ENCODE measurements at places on chromosomes 4 and X. TPM values are rescaled to one million over a fixed set of nuclear protein-coding genes. Genes with fewer than 3 reads are reported as not detected.

GPR119 gene
- total RNA-seq = not detected

MAGEA8 gene
- total RNA-seq = not detected

STATH gene
- not detected for total RNA-seq

HTRA3 gene
- 9.6 TPM for total RNA-seq

BEX5 gene
- total RNA-seq = not detected

AREG gene
- total RNA-seq = 0.54 TPM

USP17L28 gene
- total RNA-seq = not detected

SCD5 gene
- 18.0 TPM for total RNA-seq

MYL5 gene
- 20.4 TPM for total RNA-seq

FHIP1A gene
- total RNA-seq = 0.99 TPM

MAGEH1 gene
- 11.4 TPM for total RNA-seq

POU4F2 gene
- not detected for total RNA-seq

GC gene
- not detected for total RNA-seq

ZNF630 gene
- total RNA-seq = 2.0 TPM

CORIN gene
- total RNA-seq = under 0.01 TPM

ITM2A gene
- total RNA-seq = 3.3 TPM

IL15 gene
- total RNA-seq = 2.3 TPM

SGMS2 gene
- total RNA-seq = 144 TPM

LANCL3 gene
- 0.18 TPM for total RNA-seq

CSAG1 gene
- not detected for total RNA-seq

IL13RA2 gene
- 213 TPM for total RNA-seq

COL25A1 gene
- total RNA-seq = 0.27 TPM

UBA6 gene
- 138 TPM for total RNA-seq

CT45A2 gene
- total RNA-seq = not detected

AR gene
- total RNA-seq = 6.3 TPM

KLHL8 gene
- 10.1 TPM for total RNA-seq

GLUD2 gene
- 1.4 TPM for total RNA-seq

AMTN gene
- total RNA-seq = not detected

BEND2 gene
- total RNA-seq = not detected

HEPH gene
- 29.5 TPM for total RNA-seq

ABLIM2 gene
- not detected for total RNA-seq

SULT1B1 gene
- 1.3 TPM for total RNA-seq
